Pulmonary artery endothelial cell (primary cell): ENCODE measurements at places on chromosomes 7 and 10. TPM values are rescaled to one million over a fixed set of nuclear protein-coding genes. Genes with fewer than 3 reads are reported as not detected.

Gene CUBN
- 1.4 and 2.0 TPM in 2 replicates for total RNA-seq

DNA sequence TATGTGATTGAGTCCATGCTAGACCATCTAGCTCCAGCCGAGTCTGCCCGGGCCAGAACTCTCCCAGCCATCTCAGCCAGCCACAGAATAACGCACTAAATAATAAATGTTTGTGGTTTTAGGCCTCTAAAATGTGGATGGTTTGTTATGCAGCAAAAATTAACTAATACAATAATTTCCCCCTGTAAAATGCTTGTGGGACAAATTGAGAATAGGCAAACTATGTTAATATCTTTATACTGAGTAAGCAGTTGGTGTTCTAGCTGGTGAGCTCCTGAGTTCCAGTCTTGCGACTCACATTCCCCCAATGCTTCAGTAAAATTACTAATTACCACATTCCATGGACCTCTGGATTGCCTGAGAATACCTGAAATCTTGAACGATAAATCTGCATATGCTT lies 316.8 kb upstream of the NFE2L3 start:
- DNase-seq = no peak

DNA sequence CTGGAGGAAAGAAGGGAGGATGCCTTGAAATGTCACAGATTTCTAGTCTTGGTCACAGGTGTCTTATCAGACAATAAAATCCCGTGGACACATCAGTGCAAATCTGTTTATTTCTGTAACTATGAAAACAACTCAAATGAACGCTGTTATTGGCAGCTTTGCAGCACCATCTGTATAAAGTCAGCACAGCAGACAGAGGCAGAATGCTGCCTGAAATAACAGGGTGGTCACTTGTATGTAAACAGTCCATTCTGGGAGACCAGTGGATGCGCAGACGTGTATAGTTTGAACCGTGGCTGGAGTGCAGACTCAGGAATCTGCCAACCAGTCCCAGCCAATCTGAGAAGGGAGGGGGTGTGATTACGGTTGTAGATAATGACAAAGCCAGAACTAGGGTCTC lies 54.8 kb downstream of the SEC23IP start:
- no peak for DNase-seq

DNA sequence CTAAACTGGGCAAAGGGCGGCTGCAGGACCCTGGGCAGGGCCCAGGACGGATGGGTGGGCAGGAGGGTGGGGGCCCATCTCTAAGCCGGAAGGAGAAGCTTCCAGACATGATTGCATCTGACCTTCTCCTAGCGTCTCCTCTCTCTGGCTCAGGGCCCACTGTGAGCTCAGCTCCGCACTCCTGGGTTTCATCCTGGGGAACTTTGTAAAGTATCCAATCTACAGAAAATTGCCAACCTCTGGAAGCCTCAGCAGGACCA lies 8.8 kb upstream of the RET start:
- no peak for DNase-seq

DNA sequence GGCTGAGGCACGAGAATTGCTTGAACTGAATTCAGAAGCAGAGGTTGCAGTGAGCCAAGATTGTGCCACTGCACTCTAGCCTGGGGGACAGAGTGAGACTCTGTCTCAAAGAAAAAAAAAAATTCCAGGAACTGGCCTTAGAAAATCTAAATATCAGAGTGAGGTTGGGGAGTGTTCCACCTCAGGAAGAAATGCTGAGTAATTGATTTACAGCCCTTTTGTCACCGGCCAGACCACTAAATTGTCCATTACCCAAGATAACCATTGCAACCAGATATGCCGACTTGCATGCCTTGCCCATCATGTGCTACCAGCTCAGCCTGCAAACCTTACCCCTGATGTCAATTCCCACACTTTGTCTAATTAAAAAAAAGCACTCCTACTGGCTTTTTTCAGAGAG lies 42.4 kb downstream of the CRCP start:
- DNase-seq = no peak
